ENCODE measurements at places on chromosomes 1 and 21. TPM values are rescaled to one million over a fixed set of nuclear protein-coding genes. Genes with fewer than 3 reads are reported as not detected.

Gene OR2M4
- not detected for total RNA-seq

Gene KDF1
- 19.5 TPM for total RNA-seq

Gene KCNC4
- 8.4 TPM for total RNA-seq

Gene LCE1E
- total RNA-seq, result not detected

Gene MAN1A2
- 25.4 TPM for total RNA-seq

All from H9 (cell line).